ENCODE measurements at places on chromosomes 3 and 15. TPM values are rescaled to one million over a fixed set of nuclear protein-coding genes. Genes with fewer than 3 reads are reported as not detected.

The CD200R1 gene
- total RNA-seq: not detected

The TEX55 gene
- total RNA-seq: not detected

The PLCH1 gene
- total RNA-seq: 3.8 TPM

The SLC38A3 gene
- total RNA-seq: 3.1 TPM

The COL6A5 gene
- total RNA-seq: not detected

The ARID3B gene
- 8.1 TPM for total RNA-seq

The CACNA2D3 gene
- total RNA-seq: 0.20 TPM

The LXN gene
- not detected for total RNA-seq

DNA sequence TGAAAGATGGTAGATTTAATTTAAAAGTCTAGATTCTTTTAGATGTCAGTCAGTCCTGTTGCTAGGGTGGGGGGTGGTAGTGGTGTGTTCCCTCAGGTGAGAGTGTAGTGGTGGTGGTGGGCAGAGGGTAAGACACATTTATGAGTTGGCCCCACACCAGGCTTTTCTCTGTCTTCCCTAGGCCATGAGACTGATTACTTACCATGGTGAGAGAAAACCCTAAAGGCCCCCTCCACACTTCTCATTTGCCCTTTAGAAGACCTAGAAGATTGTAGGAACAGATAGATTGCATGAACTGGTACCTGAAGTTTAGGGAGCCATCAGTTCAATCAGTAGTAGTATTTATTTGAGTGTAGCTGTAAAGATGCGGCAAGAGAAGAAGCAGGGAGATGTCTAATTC is 20.9 kb downstream of the FNDC3B start:
- no peak for DNase-seq

GRCh38 chr3:172478116-172478515 is 29.9 kb upstream of the GHSR start:
- DNase-seq: no peak

DNA sequence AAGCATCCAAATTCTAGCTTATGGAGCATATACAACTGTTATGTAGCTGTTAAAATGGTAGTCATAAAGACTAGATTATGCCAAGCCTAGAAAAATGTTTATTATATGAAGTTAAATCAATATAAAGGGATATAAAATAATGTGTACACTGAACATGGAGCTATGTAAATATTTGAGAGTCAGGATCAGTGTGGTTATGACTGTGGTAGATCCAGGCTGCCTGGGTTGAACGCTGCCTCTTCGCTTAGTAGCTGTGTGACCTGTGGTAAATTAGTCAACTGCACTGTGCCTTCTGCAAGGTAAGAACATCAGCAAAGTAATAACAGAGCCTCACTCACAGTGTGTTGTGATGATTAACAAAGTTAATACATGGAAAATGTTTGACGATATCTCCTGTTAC is 212.2 kb downstream of the RBMS3 start:
- DNase-seq: no peak

DNA sequence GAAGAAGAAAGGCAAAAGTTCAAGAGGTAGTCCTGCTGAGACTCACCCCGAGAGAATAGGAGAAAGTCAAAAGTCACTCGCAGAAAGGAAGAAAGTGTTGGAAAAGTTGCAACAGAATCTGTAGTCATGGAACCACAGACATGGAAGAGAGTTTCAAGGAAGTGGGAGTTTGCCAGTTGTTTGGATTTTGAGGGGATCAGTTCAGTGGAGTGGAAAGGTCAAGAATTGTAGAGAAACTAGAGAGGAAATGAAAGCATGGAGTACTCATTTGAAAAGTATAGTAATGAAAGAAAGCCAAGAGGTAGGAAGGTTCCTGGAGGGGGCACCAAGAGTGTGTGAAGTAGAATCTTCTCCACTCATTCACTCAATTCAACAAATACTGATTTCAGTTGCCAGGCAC is 34.7 kb downstream of the SPTSSB start:
- DNase-seq: no peak

DNA sequence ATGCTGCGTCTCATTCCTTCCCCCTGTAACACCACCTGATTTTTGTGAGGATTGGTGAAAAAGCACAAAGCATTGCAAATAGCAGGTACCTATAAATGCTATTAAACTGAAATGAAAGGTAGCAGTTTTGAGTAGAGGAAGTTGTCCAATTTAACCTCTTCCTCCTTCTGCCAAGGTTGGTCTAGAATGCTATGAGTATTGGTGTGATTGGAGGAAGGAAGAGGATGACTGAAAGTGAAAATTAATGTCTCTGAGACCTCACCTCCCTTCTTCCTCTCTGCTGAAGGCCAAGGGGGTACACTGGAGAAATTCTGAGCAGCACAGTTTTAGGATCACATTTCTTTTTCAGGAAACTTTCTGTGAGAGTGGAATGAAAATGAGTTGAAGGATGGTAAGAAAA is 94.4 kb downstream of the DTWD1 start:
- DNase-seq: no peak

GRCh38 chr3:44265815-44266214 is 24.1 kb downstream of the TOPAZ1 start:
- DNase-seq: no peak

DNA sequence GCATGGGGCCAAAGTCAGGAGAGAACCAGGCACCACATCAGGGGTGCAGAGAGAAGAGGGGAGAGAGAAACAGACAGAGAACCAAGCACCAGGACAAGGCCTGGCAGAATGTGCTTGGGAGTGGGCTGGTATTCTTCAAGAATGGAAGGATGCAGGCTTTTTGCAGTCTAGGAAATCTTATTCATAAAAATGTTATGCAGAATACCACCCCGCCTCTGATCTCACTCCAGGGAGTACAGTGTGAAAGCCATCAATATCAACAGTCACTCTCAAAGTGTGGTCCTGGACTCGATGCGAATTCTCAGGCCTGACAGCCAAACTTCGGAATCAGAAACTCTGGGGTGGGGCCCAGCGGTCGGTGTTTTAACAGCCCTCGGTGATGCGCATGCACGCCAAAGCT is 16.9 kb downstream of the NTRK3 start:
- DNase-seq: no peak

DNA sequence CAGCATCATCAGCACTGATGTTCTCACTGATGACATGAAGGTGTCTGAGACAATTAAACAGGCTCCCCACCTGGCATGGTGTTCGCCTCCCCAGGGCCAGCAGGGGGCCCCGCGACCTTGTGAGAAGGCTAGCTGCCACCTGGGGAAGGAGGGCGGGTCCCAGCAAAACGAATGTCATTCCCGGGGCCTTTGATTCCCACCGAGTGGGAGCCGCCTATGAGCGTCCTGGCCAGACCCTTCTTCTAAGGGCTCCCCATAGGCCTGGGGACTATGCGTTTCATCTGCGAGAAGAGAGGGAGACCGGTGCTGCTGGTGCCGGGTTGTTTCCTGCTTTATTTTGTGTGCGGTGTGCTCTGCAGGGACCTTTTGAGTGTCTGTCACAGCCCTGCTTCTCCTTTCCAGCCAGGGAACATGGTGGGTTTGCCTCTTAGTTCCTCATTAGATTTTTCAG is 20.5 kb upstream of the MINDY4B start:
- peak; percentile 42 for DNase-seq

- DNase-seq: peak; percentile 18
Measured at GRCh38 chr3:160486459-160486869, 36.9 kb upstream of the TRIM59 start.

- no peak for DNase-seq
Measured at GRCh38 chr15:90240856-90241255, 6.8 kb downstream of the GDPGP1 start.

DNA sequence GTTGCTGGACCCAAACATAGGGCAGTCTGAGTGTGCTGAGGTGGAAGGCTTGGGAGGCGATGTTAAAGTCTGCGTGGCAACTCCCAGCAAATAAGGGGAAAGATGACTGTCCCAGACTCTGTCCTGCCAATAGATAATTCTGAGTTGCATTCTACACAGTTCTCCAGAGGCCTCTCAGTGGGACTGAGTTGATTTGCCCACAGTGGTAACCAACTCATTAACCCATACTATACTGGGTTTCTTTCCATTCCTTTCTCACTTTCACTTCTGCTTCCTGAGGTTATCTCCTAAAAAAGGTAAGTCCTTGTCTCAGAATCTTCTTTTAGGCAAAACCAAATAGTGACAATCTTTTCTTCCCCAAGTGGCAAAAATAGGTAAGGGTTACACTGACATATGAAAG is 549.9 kb upstream of the DPPA4 start:
- DNase-seq: no peak

- DNase-seq: no peak
Measured at GRCh38 chr3:44892689-44893088, 18.3 kb downstream of the TGM4 start.

DNA sequence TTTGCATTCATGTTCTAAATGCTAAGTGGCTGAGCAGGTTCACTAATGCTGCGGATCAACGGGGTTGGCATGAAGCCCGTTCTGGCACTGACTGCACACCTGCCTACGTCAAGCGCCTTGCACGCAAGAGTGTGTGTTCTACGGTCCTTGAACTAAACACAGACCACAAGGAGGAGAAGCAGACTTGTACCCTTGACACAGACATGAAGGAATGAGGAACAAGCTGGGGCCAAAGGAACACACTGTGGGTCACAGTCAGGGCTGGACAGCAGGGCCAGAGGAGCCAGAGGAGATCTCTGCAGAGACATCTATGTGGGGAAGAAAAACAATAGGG is 48.0 kb upstream of the LDHAL6B start:
- DNase-seq: no peak

GRCh38 chr3:14609941-14610340 is 41.6 kb upstream of the CCDC174 start:
- no peak for DNase-seq

DNA sequence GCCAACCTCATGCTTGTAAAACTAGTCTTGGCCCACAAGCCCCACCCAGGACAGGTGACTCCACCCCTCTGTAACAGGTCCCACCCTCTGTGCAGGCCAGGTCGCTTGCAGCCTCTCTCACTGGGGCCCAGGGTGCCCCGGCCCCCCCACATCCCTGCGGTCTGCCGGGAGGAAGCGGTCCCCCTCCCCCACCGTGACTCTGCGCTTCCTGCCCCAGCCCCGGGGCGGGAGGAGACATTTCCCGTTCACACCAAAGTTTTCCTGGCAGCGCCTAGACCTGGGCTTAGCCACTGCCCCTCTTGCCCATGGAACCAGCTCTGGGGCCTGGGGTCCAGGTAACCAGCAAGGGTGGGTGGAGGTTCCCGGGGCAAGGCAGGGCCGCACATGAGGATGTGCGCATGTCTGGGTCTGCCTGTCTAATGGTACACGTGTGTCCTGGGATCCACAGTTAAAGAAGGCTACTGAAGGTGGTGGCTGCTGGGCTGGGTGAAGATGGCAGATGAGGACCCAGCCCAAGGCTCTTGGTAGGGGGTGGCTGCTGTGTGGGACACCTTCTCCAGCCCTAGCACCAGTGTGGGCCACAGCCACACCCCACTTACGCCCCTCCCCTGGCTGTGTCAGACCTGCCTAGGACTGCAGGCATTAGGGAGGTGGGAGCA is 8.4 kb downstream of the NBEAL2 start:
- no peak for DNase-seq

DNA sequence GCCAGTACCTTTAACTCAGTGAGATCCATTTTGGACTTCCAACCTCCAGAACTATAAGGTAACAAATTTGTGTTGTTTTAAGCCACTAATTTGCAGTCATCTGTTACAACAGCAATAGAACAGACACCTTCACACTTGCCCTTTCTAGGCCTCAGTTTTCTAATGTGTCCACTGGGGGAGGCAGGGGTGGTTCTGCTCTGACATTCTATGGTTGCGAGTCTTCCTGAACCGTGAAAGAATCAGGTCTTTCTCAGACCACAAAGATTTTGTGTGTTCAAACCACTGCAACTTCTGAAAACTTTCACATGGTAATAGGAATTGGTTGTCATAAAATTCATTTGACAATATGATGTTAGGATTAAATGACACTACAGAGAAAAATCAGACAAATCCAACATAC is 26.8 kb upstream of the CSTA start:
- DNase-seq: no peak
